ENCODE measurements at places on chromosomes 3 and 15.
A peak's percentile ranks its signal among the peaks of the same experiment; 100 is the strongest.

- DNase-seq, result peak; percentile 26
These were observed 25.0 kb downstream of the SIDT1 start for GRCh38 chr3:113557374-113557773.

GRCh38 chr15:93031103-93031464, 57.9 kb downstream of the RGMA start:
- DNase-seq, result no peak

- no peak for DNase-seq
These were observed 18.8 kb upstream of the FAM174B start for GRCh38 chr15:92674347-92674746.

- no peak for DNase-seq
These were observed 1.5 kb upstream of the U2SURP start for GRCh38 chr3:142999881-143000280.

- DNase-seq, result no peak
These were observed 135.3 kb downstream of the FMN1 start for GRCh38 chr15:33059184-33059583.

DNA sequence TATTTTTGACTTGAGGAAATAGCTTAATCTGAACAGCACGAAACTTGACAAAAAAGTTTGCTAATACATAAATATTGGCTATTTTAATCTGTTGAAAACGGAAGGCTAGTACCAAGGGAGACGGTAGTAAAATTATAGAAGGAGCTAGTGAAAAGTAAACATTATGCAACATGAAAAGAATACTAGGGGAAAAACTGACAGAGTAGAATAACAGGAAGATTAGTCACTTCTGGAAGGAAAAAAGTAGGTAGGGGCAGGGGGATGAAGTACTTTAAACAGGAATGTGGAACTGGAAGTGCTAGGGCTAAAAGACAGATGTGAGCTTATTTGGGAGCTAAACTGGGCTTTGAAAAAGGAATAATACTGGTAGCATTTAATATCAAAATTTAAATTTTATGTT, 60.1 kb downstream of the MBNL1 start:
- no peak for DNase-seq

- no peak for DNase-seq
These were observed 112.3 kb upstream of the HES1 start for GRCh38 chr3:194023501-194024280.

GRCh38 chr3:131326307-131326706, 55.3 kb upstream of the NUDT16 start:
- DNase-seq, result no peak

DNA sequence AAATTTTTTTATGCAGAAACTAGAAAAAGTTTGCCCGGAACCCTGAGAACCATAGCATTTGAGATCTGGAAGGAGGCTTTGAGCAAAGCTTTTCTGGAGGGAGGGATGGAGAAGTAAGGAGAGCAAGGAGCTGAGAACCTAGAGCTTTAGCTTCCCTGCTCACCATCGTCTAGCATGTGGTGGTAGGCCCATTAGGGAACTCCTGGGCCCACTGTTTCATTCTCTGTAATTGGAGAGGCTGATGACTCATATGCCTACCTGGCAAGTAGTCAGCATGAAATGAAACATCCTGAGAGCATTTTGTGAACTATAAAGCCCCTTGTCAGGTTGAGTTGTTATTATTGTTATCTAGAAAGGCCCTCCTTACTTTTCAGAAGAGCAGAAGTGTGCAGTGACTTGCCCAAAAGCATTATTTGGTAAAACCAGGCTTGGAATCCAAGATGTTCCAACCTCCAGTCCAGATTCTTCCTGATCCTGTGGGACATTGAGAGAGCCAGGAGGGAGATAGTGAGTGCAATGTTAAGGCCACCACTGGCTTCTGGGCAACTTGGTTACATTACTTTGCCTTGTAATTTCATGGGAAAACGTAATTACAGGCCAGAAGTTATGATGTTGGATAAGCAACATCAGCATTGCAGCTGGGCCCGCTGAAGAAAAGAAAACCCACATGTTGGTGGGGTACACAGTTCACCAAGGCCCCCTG, 104.5 kb upstream of the BFSP2 start:
- DNase-seq, result no peak

GRCh38 chr3:113551820-113552219, 19.5 kb downstream of the SIDT1 start:
- no peak for DNase-seq

GRCh38 chr15:50082066-50082465, 37.0 kb downstream of the ATP8B4 start:
- DNase-seq, result no peak
